ENCODE measurements at places on chromosomes 12 and 14. TPM values are rescaled to one million over a fixed set of nuclear protein-coding genes. Genes with fewer than 3 reads are reported as not detected.

DNA sequence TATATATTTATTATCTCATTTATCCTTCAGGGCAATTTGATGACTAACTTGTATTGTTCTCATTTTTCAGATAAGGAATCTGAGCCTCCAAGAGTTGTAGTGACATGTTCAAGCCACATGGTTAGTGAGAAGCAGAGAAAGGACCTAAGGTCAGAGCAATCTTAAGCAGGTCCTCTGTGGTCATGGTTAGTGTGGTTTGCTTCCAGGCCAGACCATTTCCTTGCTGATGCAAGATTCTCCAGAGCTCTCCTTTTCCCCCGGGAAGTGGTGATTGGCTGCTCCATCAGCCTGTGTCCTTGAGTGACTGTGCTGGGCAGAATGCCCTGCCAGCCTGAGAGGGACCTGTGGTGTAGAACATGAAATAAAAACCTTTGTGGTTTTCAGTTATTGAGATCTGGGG is 141.3 kb downstream of the KTN1 start:
- DNase-seq = peak; percentile 96

GRCh38 chr12:25382311-25383106 is 131.8 kb upstream of the KRAS start:
- no peak for DNase-seq

- no peak for DNase-seq
Observed at GRCh38 chr12:64864319-64864718, 39.9 kb downstream of the TBC1D30 start.

Gene MLXIP
- total RNA-seq = 5.5 TPM

Gene GSG1
- not detected for total RNA-seq

- DNase-seq = peak; percentile 21
Observed at GRCh38 chr12:44774815-44775411, 101.2 kb downstream of the NELL2 start.

Gene SLC5A8
- not detected for total RNA-seq

Gene DPY19L2
- total RNA-seq = 25.9 TPM

GRCh38 chr12:125674554-125675338 is 609.5 kb downstream of the AACS start:
- no peak for DNase-seq

DNA sequence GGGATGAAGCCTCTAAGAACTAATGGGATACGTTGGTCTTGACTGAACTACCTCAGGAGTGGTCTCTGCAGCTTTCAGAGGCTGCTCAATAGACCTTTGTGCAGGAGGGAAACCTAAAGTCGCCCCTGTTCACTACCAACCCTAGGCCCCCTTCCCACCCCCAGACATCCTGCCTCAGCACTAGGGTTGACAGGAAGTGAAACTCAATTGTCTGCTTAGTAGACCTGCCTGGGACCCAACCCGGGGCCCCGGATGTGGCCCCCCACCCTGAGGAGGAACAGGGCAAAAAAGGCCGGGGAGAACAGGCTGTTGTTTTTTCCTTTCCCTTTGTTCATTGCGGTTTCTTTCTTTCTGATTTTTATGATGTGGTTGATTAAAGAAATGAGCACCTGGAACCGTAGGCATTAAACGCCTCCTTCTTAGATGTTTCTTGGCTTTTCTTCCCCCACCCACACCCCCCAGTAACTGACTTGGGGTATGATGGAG is 1.6 kb upstream of the DGKA start:
- DNase-seq = no peak

GRCh38 chr14:81516986-81517797 is 16.5 kb downstream of the SEL1L start:
- peak; percentile 48 for DNase-seq

- no peak for DNase-seq
Observed at GRCh38 chr14:65410640-65411039, 1.9 kb upstream of the FUT8 start.
